Activated CD4-positive, CD25-positive, alpha-beta regulatory T cell (primary cell): ENCODE measurements at places on chromosomes 5 and 9.

DNA sequence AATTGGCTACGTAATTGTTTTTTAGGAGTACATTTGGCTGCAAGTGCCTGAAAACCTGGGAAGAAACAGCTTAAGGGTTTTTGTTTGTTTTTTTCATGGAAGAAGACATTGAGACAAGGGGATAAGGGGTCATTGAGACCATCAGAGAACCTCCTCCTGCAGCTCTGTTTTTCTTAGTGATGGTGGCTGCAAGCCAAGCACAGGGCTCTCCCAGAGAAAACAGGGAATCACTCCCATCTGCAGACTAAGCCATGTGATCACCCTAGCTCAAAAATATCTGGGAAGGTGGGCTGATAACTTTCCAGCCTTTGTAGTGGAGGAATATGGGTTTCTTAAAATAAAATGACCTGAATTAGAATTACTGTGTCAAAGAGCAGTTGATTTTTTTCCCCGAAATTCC lies 25.1 kb downstream of the PALM2AKAP2 start:
- DNase-seq: no peak

DNA sequence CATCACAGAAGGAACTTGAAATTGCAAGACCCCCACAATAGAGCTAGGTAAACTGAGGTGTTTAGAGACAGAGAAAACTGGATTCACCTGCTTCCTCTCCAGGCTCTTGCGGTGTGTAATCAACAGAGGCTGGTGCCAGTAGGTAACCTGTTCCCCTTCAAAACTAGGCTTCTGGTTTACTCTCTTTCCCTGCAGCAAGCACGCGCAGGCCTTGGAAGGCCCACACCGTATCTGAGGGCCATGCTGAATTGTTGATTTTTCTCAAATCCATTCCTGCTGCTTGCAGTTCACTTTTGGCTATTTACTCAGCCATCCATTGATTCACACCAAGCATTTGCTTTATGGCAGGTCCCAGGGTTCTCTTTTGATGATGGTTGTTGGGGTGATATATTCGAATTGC lies 667 bp upstream of the FRRS1L start:
- DNase-seq: no peak

DNA sequence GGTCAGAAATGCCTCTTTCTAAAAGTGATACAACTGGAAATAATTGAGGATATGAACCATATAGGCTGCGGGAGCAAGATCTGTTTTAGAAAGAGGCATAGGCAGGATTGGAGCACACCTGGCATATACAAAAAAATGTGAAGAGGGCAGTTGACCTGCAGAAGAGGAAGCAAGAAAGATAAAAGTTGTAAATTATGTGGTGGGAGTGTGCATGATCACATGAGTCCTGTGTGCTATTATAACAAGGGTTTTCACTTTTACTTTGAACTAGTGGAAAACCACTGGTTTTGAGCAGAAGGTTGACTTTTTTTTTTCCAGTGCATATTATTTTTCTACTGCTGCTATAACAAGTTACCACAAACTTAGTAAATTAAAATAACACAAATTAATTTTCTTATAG lies 489.3 kb downstream of the ANXA1 start:
- no peak for DNase-seq

- no peak for DNase-seq
These were observed 408.4 kb upstream of the NMUR2 start for GRCh38 chr5:152813526-152813925.

- DNase-seq: no peak
These were observed 76.8 kb upstream of the OTULINL start for GRCh38 chr5:14504816-14505215.

DNA sequence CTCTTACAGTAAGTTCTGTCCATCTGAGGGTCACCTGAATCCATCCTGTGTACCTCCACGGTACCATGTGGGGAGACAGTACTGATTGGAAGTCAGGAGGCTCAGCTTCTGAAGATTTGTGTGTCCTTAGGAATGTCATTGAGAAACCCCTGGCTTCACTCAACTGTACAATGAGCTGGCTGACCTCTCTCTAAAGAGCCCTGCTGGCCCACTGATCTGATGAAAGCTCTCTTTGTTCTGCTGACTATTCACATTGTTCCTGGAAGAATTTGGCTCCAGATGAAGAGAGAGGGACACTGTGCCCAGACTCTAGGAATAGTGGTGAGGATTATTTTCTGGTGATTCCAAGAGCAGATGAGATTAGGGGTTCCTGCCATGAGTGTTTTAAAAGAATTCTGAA lies 141.2 kb downstream of the LURAP1L start:
- DNase-seq: no peak

DNA sequence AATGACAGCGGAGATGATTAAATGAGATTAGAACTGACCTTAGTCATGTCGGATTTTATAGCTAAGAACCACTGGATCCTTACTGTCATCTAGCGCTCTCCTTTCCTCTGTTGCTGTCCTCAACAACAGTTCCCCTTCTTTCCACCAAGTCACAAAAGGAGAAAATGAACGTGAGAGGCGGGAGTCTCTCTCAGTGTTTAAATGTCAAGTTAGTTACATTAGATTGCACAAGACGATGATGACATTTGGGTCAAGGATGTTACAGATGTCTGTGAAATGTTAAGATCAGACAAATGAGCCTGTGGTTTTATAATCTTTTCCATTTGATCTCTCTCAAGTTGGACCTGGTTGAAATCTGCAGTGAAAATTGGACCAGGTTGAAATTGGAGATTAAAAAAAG lies 53.5 kb downstream of the FBXO38 start:
- DNase-seq: no peak

DNA sequence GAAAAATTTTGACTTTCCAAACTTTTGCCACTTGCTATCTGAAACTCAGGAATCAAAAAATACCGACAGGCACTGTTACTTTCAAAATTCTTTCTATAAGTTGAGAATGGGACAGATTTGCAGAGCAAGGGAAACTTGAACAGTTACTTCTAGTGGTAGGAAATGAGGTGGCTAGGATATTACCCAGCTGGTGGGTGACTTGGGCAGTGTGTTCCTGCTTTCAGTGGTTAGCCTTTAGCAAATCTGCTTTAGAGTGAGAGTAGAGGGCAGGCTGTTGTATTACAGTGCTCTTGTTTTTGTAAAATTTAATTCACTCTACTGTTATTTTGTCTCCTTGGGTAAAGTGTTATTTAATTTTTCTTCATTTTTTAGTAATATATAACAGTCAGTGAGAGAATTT lies 40.2 kb upstream of the ROPN1L start:
- no peak for DNase-seq

GRCh38 chr5:8730194-8730593 lies 815.7 kb downstream of the SEMA5A start:
- DNase-seq: no peak

DNA sequence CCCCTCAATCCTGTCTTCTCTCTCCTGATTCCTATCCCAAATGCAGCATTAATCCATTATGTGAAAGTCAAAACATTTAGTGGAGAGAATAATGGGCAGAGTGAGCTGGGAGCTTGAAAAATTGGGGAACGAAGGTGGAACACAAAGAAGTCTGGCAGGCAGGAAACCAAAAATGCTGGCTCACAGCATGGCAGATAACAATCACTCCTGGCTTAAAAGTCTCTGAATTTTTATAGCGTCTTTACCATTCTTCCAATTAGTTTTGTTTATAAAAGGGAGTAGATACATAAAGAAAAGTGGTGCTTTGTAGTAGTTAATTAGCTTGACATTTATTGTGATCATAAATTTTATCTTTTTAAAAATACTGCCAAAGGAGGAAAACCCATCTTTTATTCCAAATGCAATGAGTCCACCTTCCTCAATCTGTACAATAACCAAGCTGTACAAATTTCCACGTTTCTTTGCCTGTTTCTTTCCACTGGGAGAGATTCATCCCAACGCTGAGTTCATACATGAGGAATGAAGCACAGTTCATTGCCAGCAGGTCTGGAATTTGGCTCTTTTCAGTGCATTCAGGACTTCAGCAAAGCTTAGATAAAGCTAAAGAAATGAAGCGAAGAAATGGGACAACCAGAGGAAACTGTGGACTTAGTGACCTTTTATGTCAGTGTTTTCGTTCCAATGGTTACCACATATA lies 174.7 kb downstream of the HMHB1 start:
- DNase-seq: no peak

- DNase-seq: no peak
These were observed 273.6 kb upstream of the CTNND2 start for GRCh38 chr5:12177851-12178250.

DNA sequence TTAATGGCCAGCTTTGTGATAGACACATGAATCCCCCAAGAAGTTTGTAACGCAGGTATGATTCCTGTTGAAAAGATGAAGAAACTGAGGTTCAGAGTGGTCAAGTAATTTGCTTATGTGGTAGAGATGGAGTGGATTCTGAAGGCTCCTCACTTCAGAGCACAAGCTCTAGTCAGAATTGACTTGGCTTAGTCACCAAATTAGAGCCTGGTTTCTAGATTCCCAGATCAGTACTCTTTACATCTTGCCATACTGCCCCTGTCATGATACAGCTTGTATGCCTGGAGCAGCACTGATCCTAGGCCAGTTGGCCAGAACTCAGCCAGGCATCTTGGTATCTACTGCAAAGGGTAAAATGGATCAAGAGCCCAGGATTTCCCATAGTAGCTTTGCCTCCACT lies 284.4 kb upstream of the RFX3 start:
- no peak for DNase-seq

DNA sequence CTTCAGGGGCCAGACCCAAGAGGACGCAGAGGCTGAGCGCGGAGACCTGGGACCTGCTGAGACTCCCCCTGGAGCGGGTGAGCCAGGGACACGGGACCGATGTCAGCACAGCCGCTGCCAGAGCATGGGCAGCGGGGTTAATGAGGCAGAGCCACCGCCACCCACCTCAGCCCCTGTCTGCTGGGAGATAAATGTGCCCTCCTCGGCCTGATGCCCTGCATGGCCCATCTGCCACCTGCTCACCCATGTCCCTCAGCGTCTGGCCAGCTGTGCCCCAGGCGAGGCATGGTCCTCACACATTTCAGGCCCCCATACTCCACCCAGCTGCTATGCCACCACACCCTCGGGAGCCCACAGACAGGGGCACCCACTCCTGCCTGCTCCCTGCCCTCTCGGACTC lies 14.9 kb downstream of the DNLZ start:
- no peak for DNase-seq

DNA sequence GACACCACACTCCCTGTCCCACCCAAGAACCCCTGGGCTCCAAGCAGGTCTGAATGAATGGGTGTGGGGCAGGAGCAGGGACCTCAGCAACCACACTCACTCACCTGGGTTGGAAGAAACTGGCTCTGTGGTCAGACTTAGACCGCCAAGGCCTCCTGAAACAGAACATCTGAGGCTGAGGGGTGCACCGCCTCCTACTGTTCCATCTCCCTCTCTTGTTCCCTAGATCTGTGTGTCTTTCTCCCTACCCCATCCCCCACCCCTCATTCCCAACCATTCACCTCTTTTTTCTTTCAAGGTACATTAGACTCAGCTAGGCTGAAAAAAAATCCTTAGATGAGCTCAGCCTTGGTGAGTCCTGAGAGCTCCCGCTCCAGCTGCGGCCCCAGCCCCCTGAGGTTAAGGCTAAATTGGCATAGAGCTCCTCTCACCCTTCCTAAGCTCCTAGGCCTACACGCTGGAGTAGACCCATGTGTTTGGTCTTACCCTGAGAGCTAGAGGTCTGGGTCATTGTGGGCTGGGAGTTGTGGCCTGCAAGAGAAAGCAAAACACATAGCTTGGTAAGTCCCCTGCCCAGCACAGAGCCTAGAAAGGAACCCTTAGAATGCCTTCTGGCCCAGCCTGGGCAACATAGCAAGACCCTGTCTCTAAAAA lies 4.8 kb downstream of the ECSCR start:
- DNase-seq: no peak

DNA sequence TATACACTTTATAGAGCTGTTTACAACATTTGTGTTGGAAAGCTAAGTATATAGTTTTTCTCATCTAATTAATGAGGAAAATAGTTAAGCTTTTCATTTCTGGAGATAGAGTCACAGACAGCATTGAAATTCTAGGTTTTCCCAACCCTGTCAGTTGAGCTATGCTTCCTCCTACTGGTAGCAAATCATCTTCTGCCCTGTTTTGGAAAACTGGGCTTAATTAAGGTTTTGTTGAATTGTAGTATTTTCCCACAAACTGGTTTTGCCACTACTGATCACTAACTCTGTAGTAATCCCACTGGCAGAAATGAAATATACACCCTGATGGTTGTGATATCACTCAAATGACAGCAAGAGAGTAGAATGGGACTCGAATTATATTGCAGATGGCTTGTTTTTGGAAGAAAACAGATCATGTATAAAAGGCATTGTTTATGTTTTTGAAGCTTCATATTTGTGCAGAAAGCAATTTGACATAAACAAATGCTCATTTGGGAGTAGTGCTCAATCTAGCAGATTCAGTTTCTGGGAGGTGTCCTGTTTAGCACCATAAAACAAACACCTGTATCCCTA lies 46.6 kb downstream of the CD180 start:
- DNase-seq: no peak

DNA sequence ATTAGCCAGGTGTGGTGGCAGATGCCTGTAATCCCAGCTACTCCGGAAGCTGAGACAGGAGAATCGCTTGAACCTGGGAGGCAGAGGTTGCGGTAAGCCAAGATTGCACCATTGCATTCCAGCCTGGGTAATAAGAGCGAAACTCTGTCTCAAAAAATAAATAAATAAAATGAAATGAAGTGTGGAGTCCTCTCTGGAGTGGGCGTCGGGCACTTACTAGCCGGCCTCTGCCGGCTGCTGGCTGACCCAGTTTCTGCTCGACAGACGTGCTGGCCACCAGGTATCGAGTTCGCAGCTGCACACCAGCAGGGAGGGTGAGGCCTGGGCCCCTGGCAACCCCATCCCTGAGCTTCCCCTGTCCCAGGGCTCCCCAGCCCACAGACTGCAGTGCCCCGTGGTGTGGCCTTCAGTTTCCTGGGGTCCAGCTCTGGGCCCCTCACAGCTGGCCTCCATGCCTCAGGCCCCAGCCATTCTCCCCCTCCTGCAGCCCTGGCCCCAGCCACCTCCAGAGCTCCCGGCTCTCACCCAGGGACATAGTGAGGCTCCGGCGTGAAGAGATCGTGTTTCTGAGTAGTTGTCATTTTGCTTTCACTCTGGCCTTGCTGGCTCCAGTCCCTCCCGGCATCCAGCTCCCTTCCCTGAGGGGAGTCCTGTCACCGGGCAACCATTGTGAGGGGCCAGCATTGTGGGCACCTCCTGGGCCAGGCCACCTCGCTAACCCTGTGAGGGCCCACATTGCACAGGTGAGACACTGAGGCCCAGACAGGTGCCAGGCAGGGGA lies 3.8 kb upstream of the STPG3 start:
- DNase-seq: no peak

GRCh38 chr5:62662521-62662920 lies 83.9 kb downstream of the LRRC70 start:
- no peak for DNase-seq
